ENCODE measurements at places on chromosomes 2 and 18.

- no peak for DNase-seq
Measured at GRCh38 chr2:65076345-65076710, 20.1 kb downstream of the CEP68 start.

- DNase-seq: no peak
Measured at GRCh38 chr2:63058921-63059792, 8.5 kb downstream of the OTX1 start.

- DNase-seq: no peak
Measured at GRCh38 chr2:239358062-239358754, 42.6 kb downstream of the HDAC4 start.

- DNase-seq: no peak
Measured at GRCh38 chr2:12463189-12463588, 253.5 kb upstream of the TRIB2 start.

DNA sequence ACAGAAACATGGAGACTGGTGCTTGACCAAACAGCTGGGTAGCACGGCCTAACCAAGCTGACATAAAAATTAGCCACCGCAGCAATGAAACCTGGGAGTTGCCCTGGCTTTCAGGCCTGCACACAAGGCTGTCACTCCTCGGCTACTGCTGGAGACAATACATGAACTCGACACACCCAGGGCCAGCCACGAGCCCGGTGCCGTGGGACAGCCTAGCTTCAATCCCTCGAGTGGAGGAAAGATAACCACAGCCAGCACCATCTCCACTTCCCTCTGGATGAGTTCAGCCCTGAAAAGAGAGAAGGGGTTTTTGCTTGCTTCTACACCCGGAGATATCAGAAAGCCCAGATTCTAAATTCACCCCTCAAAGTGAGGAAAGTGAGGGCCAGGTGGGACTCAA lies 78.0 kb downstream of the BCL2L11 start:
- no peak for DNase-seq

DNA sequence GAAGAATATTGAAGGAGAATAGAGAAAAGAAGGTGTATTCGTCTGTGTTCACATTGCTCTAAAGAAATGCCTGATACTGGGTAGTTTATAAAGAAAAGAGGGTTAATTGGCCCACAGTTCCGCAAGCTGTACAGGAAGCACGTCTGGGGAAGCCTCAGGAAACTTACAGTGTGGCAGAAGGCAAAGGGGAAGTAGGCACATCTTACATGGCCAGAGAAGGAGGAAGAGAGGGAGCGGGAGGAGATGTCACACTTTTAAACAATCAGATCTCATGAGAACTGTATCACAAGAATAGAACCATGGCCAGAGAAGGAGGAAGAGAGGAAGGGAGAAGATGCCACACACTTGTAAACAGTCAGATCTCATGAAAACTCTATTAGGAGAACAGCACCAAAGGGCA lies 159.6 kb upstream of the TPO start:
- no peak for DNase-seq

- DNase-seq: no peak
Measured at GRCh38 chr2:63571291-63571690, 17.0 kb downstream of the WDPCP start.

- no peak for DNase-seq
Measured at GRCh38 chr2:160075171-160075570, 12.8 kb upstream of the PLA2R1 start.

- DNase-seq: no peak
Measured at GRCh38 chr2:160489111-160489510, 4.5 kb downstream of the RBMS1 start.

- no peak for DNase-seq
Measured at GRCh38 chr2:27792759-27793158, 21.2 kb downstream of the MRPL33 start.

GRCh38 chr2:176729706-176730569 lies 460.7 kb downstream of the MTX2 start:
- DNase-seq: no peak

All from kidney epithelial cell (primary cell).